ENCODE measurements at places on chromosomes 7 and 10.

- DNase-seq = no peak
Measured at GRCh38 chr7:29443552-29443951, 120.1 kb upstream of the PRR15 start.

GRCh38 chr7:121237601-121238000 is 91.2 kb upstream of the WNT16 start:
- DNase-seq = no peak

- no peak for DNase-seq
Measured at GRCh38 chr10:8245131-8245813, 190.8 kb downstream of the GATA3 start.

DNA sequence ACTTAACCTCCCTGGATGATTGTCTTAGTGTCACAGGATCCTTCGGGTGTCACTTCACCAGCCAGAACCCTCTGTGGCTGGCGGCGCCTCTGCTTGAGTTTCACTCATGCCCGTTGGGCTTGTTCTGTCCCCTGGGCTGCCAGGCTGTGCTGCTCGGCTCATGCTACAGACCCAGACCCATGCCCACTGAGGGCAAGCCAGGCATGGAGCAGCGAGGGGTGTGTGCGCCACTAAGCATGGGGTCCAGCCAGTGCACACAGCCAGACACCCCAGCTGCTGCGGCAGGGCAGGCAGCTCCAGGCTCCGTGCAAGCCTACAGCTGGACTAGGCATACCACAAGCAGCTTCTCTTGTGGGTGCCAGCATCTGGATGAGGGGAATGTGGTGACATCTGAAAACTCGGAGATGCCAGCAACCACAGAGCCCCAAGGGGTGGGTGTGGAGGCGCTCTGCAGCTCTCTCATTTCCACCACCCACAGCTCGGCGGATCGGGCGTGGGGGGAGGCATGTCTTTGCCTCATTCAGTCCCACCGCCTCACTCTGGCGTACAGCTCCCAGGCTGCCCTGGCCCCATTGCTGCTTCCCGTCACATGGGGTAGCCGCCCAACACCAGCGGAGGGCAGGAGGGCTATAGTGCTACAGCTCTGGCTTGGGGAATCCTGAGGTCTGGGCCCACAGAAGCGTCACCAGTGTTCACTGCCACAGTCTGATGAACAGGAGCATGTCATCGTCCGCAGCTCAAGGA is 269.6 kb upstream of the LRGUK start:
- no peak for DNase-seq

DNA sequence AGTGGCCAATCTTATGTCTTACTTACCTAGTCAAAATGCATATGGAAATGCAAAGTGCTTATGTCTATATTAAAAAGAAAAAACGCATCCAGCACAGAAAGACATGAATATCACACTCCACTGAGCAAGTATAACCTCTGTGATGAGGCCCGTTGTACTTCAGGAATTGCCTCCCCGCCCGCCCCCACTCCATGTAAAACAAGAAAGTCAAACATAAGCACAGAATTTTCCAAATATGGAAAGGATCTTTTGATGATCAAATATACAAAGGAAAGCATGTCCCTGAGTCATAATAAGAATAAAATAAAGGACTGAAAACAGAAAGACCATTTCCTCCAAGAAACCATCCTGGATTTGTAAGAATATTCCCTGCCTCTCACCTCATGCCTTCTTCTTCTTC is 229.1 kb downstream of the BAMBI start:
- DNase-seq = peak; percentile 38

DNA sequence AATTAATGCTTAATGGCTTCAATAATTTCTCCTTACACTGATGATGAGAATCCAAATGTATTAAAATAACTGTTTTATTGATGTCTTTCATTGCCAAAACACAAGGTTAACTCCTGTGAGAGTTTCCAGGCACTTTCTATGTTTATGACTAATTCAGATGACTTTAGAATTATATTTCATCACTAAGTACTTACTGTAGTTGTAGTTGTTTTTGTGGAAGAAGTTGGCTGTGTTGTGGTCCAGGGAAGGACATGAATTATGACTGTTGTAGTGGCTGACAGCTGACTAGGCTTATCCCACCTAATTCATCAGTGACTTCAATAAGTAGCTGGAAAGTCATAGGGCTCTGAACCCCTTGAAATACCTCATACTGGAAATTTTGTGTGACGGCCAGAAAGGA is 254.8 kb downstream of the HGF start:
- DNase-seq = peak; percentile 76

GRCh38 chr10:43942096-43942850 is 293.6 kb upstream of the ZNF32 start:
- peak; percentile 36 for DNase-seq

- DNase-seq = peak; percentile 54
Measured at GRCh38 chr7:108083980-108084379, 46.2 kb downstream of the LAMB4 start.

DNA sequence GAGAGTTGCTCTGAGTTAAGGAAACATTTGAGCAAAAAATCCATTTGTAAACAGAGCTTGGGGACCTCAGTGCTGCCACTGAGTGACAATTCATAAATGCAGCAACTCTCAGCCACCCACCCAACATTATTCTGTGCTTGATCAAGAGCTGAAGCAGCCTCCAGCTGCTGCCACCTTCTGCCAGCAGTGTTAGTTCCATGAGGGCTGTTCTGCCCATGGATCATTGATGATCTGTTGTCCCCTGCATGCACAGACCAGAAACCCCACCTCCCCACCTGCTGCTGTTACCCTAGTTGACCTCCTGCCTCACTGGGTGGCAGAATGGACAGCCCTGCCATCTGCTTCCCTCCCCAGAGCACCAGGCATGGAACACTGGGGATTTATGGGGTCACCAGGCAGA is 305.4 kb downstream of the KCNMA1 start:
- DNase-seq = no peak

DNA sequence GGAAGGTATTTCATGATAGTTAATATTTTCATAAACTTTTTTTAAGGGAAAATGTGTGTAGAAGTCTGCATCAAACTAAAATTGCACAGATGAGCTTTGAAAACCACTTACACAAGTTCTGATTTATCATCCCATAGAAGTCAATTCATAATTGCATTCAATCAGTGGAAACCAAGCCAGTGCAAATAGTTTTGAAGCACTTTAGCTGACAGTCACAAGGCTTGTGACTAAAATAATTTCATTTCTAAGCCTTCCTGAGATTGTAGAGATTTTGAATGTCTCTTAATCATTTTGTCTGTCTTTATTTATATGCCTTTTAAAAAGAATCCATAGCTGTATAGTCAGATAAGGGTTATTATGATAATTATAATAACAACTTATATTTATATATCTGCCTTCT is 41.4 kb downstream of the EXOC4 start:
- DNase-seq = no peak

DNA sequence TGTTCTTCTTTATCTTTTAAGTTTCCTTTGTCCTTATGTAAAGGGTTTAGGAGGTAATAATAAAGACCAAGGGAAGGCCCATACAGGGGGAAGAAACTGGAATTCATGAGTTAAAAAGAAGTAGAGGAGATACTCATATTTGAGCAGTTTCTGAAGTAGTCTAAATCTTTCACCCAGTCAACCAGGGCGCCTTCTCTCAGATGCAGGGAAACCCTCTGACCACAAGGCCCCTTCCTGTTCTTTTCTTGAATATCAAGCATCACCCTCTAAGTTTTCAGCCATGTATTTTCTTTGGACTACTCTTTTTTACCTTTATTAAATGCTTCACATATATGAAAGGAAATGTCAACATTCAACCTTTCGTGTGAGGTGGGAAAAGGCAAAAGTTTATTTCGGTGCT is 630.8 kb downstream of the SUGCT start:
- DNase-seq = no peak

- DNase-seq = no peak
Measured at GRCh38 chr10:28793482-28793881, 116.2 kb downstream of the BAMBI start.

DNA sequence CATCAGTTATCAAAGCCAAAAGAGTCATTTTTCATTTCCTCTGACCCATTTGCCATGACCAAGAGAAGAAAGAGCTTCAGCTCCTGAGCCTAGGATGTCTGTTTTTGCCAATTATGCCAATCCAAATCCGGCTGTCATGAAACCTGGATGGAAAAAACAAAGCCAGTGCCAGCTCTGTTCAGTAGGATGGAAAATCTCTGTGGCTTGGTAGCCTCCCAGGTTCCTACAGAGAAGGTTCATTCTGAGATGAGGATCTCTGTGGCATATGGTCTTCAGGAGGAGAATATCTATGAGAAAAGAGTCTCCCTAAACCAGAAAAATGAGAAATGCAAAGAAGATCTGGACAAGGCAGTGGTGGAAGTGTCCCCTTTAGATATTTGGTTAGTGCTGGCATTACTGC is 475.4 kb downstream of the CNTNAP2 start:
- DNase-seq = no peak

- DNase-seq = no peak
Measured at GRCh38 chr10:89162596-89162995, 44.5 kb downstream of the CH25H start.

GRCh38 chr7:36086571-36086970 is 66.5 kb upstream of the EEPD1 start:
- no peak for DNase-seq

GRCh38 chr7:80720146-80720545 is 81.7 kb downstream of the CD36 start:
- peak; percentile 33 for DNase-seq

DNA sequence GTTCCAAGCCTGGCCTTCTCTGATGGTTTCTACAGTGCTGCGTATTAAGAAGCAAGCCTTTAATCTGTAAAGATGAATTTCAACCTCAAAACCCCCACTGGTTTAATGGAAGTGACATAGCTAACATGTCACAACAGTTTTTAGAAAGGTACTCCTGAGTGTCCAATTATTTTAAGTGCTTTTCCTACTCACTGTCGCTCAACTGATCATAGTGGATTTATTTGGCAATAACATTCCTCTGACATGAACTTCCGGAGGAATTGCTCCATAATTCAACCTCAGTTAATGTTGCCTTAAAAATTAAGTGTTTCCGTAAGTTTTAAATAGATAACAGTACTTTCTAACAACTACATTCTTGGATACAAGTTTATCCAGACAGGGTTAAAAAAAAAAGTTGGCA is 57.5 kb downstream of the AGMO start:
- DNase-seq = no peak

DNA sequence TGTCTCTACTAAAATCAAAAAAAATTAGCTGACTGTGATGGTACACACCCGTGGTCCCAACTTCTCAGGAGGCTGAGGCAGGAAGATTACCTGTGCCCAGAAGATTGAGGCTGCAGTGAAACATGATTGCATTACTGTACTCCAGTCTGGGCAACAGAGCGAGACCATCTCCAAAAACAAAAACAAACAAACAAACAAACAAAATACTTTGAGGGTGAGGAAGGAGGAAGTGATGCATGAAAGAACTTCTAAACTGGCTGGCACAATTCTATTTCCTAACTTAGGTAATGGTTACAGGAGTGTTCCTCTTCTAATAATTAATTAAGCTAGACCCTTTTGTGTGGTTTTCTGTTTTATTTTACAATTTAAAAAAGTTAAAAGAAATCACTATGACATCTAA is 15.5 kb downstream of the WAPL start:
- DNase-seq = no peak

- no peak for DNase-seq
Measured at GRCh38 chr7:64638822-64639221, 27.1 kb upstream of the ZNF107 start.

DNA sequence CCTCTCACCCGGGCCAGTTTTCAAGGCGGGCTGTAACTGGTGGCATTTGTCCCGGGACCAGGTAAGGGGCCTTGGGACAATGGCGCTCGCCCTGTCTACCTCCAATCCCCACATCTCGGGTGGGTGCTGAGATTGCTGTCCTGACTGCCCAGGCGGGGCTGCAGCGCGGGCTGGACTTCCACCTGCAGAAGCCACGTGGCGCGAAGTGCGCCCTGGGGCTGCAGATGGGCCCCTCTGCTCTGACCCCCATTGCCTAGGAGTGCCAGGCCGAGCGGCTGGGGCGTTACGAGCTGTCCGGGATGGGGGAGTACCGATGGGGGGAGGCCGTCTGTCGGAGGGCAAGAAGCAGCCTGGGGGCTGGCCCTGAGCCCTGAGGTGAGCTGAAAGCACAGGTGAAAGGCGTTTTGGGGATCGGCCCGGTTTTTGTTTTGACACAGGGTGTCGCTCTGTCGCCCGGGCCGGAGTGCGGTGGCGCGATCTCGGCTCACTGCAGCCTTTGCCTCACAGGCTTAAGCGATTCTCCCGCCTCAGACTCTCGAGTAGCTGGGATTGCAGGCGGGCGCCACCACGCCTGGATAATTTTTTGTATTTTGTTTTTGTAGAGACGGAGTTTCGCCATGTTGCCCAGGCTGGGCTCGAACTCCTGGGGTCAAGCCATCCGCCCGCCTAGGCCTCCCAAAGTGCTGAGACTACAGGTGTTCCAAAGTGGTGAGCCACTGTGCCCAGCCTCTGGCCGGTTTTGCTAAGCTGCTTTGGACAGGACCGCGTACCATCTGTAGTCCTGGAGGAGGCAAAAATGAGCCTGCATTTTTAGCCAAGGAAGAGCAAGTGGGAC is at the start of gene SFXN2:
Gene SFXN2 (plus strand): TSS at position 16 of the 835 bp plus-strand sequence. CDS start 12,001 bp downstream, outside the sequence.
- no peak for DNase-seq

DNA sequence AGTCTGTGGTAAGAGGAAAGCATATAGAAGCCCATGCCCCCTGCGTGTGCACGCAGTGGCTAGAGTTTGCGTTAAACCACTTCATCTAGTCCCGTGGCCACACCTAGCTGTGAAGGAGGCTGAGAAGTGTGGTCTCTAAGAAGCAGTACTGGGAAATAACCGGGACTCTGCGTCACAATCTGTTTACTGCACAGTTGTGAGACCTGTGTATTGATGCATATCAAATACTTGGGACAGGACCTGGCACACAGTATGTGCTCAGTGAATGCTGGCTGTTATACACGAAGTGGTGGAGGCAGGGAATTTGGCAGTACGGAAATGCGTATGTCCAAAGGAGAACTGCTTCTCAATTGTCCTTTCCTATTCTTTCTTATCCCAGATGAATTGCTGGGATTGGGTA is 149.5 kb downstream of the ARHGAP21 start:
- no peak for DNase-seq

GRCh38 chr10:104309980-104310978 is 28.0 kb downstream of the ITPRIP start:
- DNase-seq = peak; percentile 77

DNA sequence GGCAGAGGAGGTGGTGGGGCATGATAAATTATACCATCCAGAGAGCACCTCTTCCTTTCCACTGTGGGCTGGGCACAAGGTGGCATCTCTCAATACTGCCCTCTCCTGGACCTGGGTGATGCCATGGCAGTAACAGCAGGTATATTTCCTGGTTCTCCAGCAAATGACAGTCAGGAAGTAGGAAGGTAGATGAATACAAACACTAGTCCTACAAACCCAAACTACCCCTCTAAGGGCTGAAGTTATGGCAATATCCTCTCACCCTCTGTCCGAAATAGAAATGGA is 1004.9 kb downstream of the KCNMA1 start:
- no peak for DNase-seq

- peak; percentile 61 for DNase-seq
Measured at GRCh38 chr10:62230344-62231121, 38.1 kb downstream of the RTKN2 start.
